ENCODE measurements at places on chromosomes 2 and 18. TPM values are rescaled to one million over a fixed set of nuclear protein-coding genes. Genes with fewer than 3 reads are reported as not detected.

Gene ABCG5
- not detected for total RNA-seq

Gene ZAP70
- total RNA-seq = not detected

Gene KCNE4
- 43.9 TPM for total RNA-seq

Gene LAMA3
- 19.1 TPM for total RNA-seq

Gene ITPRIPL1
- 0.43 TPM for total RNA-seq

Gene HS1BP3
- total RNA-seq = 27.5 TPM

Gene RND3
- 606 TPM for total RNA-seq

Gene RHOB
- total RNA-seq = 143 TPM

Gene ERCC3
- total RNA-seq = 36.9 TPM

Gene TRABD2A
- 6.4 TPM for total RNA-seq

Gene RTP5
- total RNA-seq = not detected

Gene ASPRV1
- total RNA-seq = 0.28 TPM

Gene FBXO15
- total RNA-seq = 1.1 TPM

Gene SP140L
- 7.1 TPM for total RNA-seq

Gene GREB1
- total RNA-seq = 1.3 TPM

Gene DPYSL5
- not detected for total RNA-seq

Gene DIPK1C
- not detected for total RNA-seq

Gene NT5DC4
- not detected for total RNA-seq

Gene MYO5B
- 0.18 TPM for total RNA-seq

Gene RUFY4
- not detected for total RNA-seq

Gene TLX2
- total RNA-seq = not detected

Gene C2orf78
- not detected for total RNA-seq

Gene RAMP1
- total RNA-seq = 10.5 TPM

Gene RIT2
- not detected for total RNA-seq

Gene LHCGR
- total RNA-seq = not detected

Gene ELOA2
- not detected for total RNA-seq

Gene C2orf92
- 1.5 TPM for total RNA-seq

Gene IL36G
- total RNA-seq = not detected
